ENCODE measurements at places on chromosomes 7 and 10. TPM values are rescaled to one million over a fixed set of nuclear protein-coding genes. Genes with fewer than 3 reads are reported as not detected.

Gene STEAP1B
- total RNA-seq: not detected

Gene PTPRN2
- total RNA-seq: 0.87 TPM

Gene UPK3BL2
- 49.4 TPM for total RNA-seq

Gene CAMK1D
- 0.11 TPM for total RNA-seq

Gene KCP
- total RNA-seq: 11.7 TPM

Gene CRHR2
- total RNA-seq: not detected

Gene ITGB8
- total RNA-seq: 0.07 TPM

Measured in Karpas-422 (cell line).